Smooth muscle cell of the coronary artery (primary cell): ENCODE measurements at places on chromosomes 3 and 15. TPM values are rescaled to one million over a fixed set of nuclear protein-coding genes. Genes with fewer than 3 reads are reported as not detected.

The ATRIP gene
- total RNA-seq, result 4.2 and 5.7 TPM in 2 replicates

The CADPS gene
- 0.08 and 0.82 TPM in 2 replicates for total RNA-seq

The POPDC2 gene
- total RNA-seq, result 0.15 and 0.47 TPM in 2 replicates

The FBLN2 gene
- 587 and 1,203 TPM in 2 replicates for total RNA-seq

The XYLB gene
- 2.3 and 10.2 TPM in 2 replicates for total RNA-seq

The FAIM gene
- total RNA-seq, result 4.1 and 8.0 TPM in 2 replicates

The LDHAL6B gene
- total RNA-seq, result not detected in 2 replicates

The RBP2 gene
- not detected in 2 replicates for total RNA-seq

The FAM107A gene
- total RNA-seq, result under 0.01 and 0.30 TPM in 2 replicates

The LRRC15 gene
- 0.45 and 1.5 TPM in 2 replicates for total RNA-seq

The SEMA3B gene
- 7.2 and 13.2 TPM in 2 replicates for total RNA-seq

The PLA1A gene
- 0.08 and 0.12 TPM in 2 replicates for total RNA-seq

The ST8SIA2 gene
- 0.35 TPM in 1 of 2 replicates, not detected in the other for total RNA-seq

The MTMR10 gene
- 6.3 and 15.2 TPM in 2 replicates for total RNA-seq

The SERPINI2 gene
- total RNA-seq, result not detected in 2 replicates

The CLSTN2 gene
- total RNA-seq, result 0.82 and 0.98 TPM in 2 replicates

The SAMD7 gene
- not detected in 2 replicates for total RNA-seq

The SNX22 gene
- 0.23 and 0.47 TPM in 2 replicates for total RNA-seq

The PPP1R14D gene
- not detected in 2 replicates for total RNA-seq

The C2CD4B gene
- 0.12 and 0.68 TPM in 2 replicates for total RNA-seq

The MME gene
- 3.5 and 1,234 TPM in 2 replicates for total RNA-seq
